Right lung (tissue), 10 donors: ENCODE measurements at places on chromosomes 2 and 18. TPM values are rescaled to one million over a fixed set of nuclear protein-coding genes. Genes with fewer than 3 reads are reported as not detected.

IL1F10 gene
- polyA plus RNA-seq: not detected

DNA sequence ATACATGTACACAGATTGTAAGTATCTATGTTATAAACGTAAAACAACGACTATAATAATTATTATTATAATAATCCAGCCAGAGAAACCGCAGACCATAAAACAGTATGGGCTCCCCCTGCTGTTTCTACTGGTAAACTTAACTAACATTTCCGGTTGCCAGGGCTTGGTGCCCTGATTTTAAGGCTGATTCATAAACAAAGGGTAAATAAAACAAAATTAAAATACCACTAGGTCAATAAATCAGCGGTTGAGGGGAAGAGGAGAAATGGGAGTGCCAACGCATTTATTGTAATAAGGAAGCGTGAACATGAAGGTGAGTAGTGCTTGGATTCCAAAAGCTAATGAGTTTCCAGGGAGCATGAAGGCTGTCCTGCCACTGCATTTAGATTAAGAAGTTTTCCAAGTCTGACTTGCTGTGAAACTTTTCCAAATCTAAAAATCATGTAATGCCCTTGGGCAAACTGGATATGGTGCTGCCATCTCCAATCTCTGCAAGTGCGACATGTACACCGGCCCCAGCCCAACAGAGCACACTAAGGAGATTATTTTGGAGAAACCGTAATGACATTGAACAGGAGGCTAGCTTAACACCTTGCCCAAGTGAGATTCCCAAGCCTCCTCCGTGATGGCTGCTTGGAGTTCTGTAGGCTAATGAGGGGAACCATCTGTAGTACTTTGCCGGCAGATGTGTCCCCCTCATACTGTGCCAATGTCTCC is 50.7 kb upstream of the HNRNPA3 start:
- no peak for DNase-seq

GRCh38 chr2:224669449-224669848 is 46.7 kb downstream of the CCDC195 start:
- no peak for DNase-seq

MC5R gene
- polyA plus RNA-seq: 0.12 TPM

EFR3B gene
- 6.5 TPM for polyA plus RNA-seq

DNA sequence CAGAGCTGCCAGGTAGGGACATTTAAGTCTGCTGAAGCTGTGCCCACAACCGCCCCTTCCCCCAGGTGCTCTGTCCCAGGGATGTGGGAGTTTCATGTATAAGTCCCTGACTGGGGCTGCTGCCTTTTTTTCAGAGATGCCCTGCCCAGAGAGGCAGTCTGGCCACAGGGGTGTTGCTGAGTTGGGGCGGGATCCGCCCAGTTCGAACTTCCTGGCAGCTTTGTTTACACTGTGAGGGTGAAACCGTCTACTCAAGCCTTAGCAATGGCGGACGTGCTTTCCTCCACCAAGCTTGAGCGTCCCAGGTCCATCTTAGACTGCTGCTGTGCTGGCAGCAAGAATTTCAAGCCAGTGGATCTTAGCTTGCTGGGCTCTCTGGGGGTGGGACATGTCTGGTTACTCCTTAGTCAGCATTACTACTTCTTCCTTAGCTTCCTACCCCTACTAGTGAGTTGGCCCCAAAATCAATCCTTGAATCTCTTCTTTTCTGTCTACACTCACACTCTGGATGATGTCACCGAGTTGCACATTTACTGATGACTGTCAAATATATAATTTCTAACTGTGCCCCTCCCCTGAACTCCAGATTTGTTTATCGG is 31.8 kb upstream of the FSHR start:
- no peak for DNase-seq

DNA sequence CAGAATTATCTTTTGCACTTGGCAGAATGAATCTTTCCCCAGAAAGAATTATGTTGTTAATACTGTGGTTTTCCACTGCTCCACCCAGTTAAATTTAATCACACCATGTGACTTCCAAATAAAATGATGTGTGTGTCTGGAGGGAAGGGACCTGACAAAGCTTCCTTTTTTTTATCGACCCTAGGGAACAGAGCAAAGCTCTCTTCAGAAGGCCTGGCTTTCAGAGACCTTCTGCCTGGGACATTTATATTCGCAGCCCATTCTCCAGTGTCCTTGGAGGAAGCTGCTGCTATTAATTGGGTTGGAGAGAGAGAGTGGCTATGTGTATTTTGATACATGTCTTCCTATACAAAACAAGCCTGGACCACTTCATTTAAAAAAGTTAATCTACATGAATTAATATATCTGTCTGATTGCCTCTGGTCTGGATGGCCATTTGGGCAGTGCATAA is 233.7 kb downstream of the PRKCE start:
- DNase-seq: peak; percentile 71

PLEK gene
- 9.9 TPM for polyA plus RNA-seq

DNA sequence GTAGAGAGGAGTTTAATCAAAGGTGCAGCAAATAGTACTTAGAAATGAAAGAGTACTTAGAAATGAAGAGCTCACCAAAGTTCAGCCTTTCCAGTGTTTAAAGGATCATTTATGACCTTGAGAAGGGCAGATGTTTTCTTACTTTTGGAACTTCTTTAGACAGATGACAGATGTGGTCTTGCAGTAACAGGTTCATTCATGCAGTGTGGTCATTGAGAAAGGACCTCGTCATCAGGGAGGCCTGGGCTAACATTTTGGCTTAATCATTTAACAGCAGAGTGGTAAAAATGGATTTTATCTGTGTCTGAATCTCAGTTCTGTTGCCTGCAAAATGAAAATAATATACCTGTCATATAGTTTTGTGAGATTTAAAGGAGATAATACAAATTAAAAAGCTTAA is 75.1 kb upstream of the NT5C1B start:
- DNase-seq: no peak

- DNase-seq: no peak
Measured at GRCh38 chr2:236400594-236401360, 136.6 kb upstream of the ASB18 start.

DNA sequence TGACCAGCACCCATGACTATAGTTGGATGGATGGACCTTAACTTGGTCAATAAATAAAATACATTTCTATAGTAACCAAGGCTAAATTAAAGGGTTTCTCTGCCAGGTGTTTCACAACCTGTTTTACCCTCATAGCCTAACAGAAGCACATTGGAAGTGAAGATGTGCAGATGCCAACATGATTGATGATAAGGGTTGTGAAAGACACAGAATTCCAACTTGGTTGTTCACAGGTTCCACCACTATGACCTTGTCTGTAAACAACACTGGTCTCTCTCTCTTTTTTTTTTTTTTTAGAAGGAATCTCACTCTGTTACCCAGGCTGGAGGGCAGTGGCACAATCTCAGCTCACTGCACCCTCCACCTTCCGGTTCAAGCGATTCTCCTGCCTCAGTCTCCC is 37.5 kb upstream of the PTH2R start:
- no peak for DNase-seq
